ENCODE measurements at places on chromosomes 2 and 18.

- peak; percentile 38 for DNase-seq
Measured at GRCh38 chr2:12717191-12718014, 667 bp downstream of the TRIB2 start.

GRCh38 chr2:234463626-234464290 lies 33.1 kb downstream of the ARL4C start:
- peak; percentile 76 for DNase-seq

DNA sequence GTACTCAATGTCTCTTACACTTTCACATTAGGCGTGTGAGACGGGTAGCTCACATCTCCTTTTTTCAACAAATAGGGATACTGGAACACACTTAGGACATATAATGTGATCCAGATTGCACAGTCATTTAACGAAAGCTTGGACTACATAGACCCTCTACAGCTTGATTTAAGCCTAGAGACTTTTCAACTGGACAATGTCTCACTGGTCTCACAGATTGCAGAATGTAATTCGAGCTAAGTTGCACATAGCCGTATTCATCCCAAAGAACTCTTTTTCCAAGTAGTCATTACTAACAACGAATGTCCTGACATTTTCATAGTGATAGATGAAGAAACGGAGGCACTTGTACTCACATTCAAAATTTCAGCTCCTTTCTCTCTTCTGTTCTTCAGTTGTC lies 612.1 kb downstream of the ZEB2 start:
- DNase-seq: no peak

DNA sequence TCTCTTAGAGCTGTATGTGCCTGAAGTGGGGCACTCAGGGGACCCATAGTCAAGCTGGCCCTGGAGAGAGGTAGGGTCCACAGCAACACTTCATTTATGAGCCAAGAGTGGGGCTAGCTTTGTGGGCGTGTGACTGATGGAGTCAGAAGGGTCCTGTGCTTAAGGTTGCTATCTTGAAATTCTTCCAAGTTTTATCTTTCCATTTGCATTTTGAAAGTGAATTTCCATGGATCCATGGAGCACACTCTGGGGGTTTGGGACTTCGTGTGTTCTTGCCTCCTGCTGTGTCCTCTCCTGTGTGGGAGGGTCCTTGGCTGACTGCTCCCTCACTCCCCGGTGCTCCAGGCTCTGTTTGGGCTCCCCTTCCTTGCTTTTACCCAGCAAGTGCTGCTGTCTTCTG lies 50.8 kb downstream of the FHOD3 start:
- no peak for DNase-seq

DNA sequence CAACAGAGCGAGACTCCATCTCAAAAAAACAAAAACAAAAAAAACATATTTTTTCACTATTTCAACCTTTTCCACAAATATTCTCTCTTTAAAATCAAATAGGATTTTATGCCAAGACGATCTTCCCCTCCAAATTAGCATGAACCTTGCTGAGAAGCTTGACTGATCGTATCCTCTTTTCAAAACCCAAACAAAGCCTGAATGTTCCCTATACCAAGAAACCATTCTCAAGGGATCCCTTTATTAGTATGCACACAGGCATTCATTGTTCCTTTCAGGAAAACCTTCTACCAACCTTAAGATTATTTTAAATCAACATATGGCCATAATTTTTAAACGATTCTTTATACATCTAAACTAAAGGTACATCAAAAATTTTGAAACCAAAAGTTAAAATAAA lies 6.3 kb downstream of the SPIRE1 start:
- no peak for DNase-seq

- DNase-seq: no peak
Measured at GRCh38 chr2:15812187-15812780, 128.1 kb upstream of the MYCN start.

- DNase-seq: no peak
Measured at GRCh38 chr2:180029575-180029974, 22.5 kb upstream of the CWC22 start.

- DNase-seq: no peak
Measured at GRCh38 chr2:112600634-112601033, 16.2 kb downstream of the CHCHD5 start.

DNA sequence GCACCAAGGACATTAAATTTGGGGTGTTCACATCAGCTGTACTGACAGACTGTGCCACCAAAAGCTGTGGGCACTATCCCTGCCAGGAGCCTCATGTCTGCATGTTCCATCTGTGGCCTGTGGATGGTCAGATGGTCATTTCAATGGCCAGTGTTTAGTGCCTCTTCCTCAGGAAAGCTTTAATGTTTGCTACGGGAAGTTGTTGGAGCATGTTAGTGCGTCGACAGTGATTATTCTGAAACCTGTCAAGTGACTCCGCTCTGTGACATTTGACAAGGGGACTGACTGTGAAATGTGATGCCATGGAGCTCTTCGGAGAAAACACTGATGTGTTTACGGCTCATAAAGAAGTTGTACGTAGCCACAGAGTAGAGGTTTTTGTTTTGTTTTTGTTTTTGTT lies 18.7 kb upstream of the RGPD4 start:
- no peak for DNase-seq

- no peak for DNase-seq
Measured at GRCh38 chr2:68423966-68424650, 43.0 kb downstream of the FBXO48 start.

DNA sequence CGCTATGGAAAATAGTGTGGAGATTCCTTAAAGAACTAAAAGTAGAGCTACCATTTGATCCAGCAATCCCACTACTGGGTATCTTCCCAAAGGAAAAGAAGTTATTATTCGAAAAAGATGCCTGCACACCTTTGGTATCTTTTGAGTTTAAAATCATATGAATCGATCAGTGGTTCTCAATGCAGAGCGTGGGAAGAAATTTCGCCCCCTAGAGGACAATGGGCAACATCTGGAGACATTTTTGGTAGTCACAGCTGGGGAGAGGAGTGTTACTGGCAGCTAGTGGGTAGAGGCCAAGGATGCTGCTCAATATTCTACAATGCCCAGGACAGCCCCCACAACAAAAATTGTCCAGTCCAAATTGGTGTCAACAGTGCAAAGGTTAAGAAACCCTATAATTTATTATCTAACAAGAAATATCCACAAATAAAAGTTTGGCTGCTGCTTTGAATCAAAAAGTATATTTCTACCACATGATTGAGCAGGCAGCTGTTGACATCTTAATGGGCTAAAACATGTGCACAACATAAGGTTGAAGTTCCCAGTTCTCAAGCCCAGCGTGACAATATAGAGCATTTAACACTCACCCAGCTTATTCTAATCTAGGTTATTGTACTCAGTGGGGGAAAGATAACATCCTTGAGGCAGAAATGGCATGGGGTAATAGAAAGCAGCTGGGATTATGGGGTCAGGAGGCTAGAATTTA lies 425.7 kb downstream of the LRATD1 start:
- peak; percentile 6 for DNase-seq

GRCh38 chr2:229910832-229911412 lies 10.9 kb downstream of the TRIP12 start:
- DNase-seq: no peak

DNA sequence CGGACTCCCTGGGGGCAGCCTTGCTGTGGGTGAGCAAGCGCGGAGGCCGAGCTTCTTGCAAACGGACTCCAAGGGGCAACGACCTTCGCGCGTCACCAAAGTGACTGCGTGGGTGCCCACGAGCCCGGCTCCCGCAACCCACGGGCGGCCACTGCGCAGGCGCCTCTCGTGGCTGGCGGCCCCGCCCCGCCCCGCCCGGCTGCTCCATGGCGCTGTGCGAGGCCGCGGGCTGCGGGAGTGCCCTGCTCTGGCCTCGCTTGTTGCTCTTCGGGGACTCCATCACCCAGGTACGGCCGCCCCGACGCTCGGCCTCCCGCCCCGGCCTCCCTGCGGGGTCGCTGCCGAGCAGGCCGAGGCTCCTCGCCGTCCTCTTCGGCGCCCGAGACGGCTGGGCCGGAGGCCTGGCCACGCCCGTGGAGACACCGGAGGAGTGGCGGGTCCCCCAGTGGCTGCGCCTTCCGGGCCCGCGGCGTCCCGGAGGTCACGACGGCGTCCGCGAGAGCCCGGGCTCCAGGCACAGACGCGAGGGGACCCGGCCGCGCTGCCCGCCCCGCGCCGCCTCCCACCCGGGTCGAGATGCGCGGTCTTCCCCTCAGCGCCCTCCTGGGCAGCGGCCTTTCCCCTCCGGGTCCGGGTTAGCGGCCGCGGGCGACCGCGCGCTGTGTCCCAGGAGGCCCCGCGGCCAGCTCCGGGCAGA lies at the start of gene IAH1:
Gene IAH1 (plus strand): TSS at position 191 of the 697 bp plus-strand sequence. CDS start 16 bp downstream, at position 207.
- DNase-seq: peak; percentile 72

DNA sequence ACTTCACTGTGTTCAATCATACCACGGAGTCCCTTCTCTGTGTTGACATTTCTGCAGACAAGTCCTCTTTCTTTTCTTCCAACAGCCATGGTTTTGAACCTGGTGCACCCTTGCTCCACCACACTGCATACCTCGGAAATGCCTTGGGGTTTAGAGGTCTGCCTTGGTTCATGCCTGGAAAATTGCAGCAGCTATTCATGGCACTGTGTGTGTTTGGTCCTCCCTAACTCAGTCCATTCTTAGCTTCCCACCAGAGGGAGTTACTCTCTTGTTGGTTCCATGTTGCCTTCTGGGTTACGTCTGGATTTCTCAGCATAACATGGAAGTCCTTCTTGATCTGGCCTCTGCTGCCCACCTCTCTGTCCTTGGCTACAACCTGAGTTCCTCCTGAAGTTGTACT lies 206.0 kb downstream of the FHOD3 start:
- DNase-seq: no peak

DNA sequence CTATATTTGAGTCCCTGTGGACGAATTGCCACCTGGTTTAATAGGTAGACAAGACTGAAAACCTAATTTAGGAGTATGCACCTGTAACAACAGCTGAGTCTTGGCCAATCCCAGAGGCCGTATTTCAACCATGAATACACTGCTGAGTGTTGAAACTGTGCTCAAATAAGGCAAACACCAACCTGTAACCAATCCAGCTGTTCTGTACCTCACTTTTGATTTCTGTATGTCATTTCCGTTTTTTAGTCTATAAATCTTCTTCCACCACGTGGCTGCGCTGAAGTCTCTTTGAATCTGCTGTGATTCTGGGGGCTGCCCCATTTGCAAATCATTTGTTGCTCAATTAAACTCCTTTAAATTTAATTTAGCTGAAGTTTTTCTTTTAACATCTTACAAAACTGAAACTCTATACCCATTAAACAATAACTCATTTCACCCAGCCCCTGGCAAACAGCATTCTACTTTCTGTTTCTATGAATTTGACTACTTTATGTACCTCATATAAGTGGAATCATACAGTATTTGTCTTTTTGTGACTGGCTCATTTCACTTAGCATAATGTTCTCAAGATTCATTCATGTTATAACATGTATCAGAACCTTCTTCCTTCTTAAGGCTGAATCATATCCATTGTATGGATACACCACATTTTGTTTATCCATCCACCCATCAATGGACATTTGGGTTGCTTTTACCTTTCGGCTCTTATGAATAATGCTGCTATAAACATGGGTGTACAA lies 7.5 kb upstream of the YPEL5 start:
- DNase-seq: peak; percentile 35

DNA sequence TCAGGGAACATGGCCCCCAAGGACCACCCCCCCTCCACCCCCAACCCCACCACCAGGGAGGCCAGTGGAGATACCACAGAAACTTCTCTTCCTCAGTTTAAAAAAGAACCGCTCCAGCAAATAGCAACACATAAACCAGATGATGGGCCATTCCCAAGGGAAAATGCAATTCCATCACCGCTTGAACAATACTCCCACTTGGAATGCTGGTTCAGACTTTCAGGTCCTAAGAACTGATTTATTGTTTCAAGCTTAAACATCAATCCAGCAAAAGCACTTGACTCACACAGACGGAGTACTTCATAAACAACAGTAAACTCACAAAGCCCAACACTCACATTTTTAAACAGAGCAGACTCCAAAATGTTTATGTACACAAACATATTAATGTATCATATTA lies 6.9 kb downstream of the HDAC4 start:
- no peak for DNase-seq

Measured in activated CD4-positive, alpha-beta T cell treated with anti-CD3 and anti-CD28 coated beads, Interleukin-2, amount 50 U/mL, for 48 hours (primary cell).